ENCODE measurements at places on chromosomes 12 and 14.
A peak's percentile ranks its signal among the peaks of the same experiment; 100 is the strongest.

- no peak overlapping the region for H3K4me3 ChIP-seq
- no peaks in the 10 kb centered on the region for H3K27me3 ChIP-seq
- peak; percentile 26 for DNase-seq
- H3K36me3 ChIP-seq = no peaks in the 10 kb centered on the region
- peaks cover 6% of the 10 kb centered on the region for H3K4me1 ChIP-seq
Measured at GRCh38 chr14:29650554-29651269, 276.9 kb downstream of the PRKD1 start.

DNA sequence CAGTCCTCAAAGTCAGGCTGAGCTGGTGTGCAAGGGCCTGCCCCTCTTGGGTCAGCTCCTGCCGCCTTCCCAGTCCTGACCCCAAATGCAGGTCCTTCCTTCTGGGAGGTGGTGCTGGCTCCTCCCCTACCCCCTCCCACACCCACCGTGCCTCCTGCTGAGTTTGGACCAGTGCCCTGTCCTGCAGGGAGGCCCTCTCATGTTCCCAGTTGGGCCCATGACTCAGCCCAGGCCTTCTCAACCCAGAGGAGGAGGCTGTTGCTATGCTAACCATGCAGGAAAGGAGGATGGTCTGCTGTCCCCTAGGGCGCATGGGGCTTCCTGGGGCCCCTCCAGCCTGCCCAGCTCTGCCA is 4.4 kb downstream of the ZBTB42 start:
- no peaks in the 10 kb centered on the region for H3K27me3 ChIP-seq
- H3K36me3 ChIP-seq = peaks cover 6% of the 10 kb centered on the region
- no peak overlapping the region for H3K4me3 ChIP-seq
- H3K4me1 ChIP-seq = peaks cover 67% of the 10 kb centered on the region

DNA sequence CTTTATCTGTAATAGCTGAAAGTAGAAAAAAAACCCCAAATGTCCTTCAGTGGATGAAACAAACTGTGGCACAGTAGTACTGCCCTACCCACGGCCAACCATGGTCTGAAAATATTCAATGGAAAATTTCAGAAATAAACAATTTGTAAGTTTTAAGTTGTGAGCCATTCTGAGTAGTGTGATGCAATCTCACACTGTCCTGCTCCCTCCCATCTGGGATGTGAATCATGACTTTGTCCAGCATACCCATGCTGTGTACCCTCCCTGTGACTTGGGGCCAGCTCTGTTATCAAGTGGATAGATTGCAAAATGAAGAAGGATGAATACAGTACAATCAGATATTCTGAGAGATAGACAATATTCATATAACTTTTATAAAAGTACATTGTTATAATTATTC is 106.2 kb downstream of the SMOC1 start:
- peaks cover 4% of the 10 kb centered on the region for H3K27me3 ChIP-seq
- no peak overlapping the region for H3K27ac ChIP-seq
- H3K4me3 ChIP-seq = no peak overlapping the region
- no peak for DNase-seq

- no peaks in the 10 kb centered on the region for H3K4me1 ChIP-seq
- no peak overlapping the region for H3K27ac ChIP-seq
- no peak overlapping the region for H3K4me3 ChIP-seq
- no peaks in the 10 kb centered on the region for H3K27me3 ChIP-seq
- no peak for DNase-seq
Measured at GRCh38 chr14:88706425-88706824, 86.3 kb downstream of the EML5 start.

- no peaks in the 10 kb centered on the region for H3K27me3 ChIP-seq
- H3K27ac ChIP-seq = no peak overlapping the region
- H3K4me3 ChIP-seq = no peak overlapping the region
- no peaks in the 10 kb centered on the region for H3K4me1 ChIP-seq
- DNase-seq = peak; percentile 15
Measured at GRCh38 chr14:39395555-39396254, 36.5 kb downstream of the FBXO33 start.

- no peaks in the 10 kb centered on the region for H3K4me1 ChIP-seq
- H3K27ac ChIP-seq = no peak overlapping the region
- H3K27me3 ChIP-seq = no peaks in the 10 kb centered on the region
- DNase-seq = no peak
- H3K36me3 ChIP-seq = no peaks in the 10 kb centered on the region
Measured at GRCh38 chr12:41302979-41303403, 114.9 kb downstream of the PDZRN4 start.

DNA sequence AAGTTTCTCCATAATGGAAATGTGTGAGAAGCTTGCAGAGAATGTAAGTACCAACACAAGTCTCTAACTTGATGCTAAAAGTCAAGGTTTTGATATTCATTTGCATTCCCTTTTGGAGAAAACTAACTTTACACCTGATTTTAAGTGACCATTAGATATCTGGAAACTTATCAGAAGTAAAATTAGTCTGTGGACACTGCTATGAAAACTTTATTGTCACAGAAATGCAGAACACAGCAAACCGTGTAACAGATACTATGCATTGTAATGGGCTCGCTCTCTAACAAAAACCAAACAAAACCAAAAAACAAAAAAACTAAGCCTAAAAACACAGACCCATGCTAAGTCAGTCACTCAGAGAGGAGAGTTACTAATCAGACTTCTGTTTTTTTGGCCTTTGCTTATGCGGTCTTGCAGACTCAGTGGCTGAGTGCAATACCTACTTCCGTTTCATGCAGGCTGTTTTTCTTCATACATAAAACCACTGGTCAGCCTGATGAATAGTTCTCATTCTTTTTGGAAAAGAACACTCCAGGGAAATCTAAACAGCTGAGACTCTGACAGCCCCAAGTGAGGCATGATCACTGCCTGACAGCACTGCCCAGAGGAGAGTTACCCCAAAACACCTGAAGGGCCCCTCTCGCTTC is 35.7 kb downstream of the NRDE2 start:
- no peak overlapping the region for H3K4me3 ChIP-seq
- peaks cover 47% of the 10 kb centered on the region for H3K36me3 ChIP-seq
- H3K27me3 ChIP-seq = no peaks in the 10 kb centered on the region
- no peak overlapping the region for H3K27ac ChIP-seq
- no peaks in the 10 kb centered on the region for H3K4me1 ChIP-seq

GRCh38 chr12:114404926-114405518 is 922 bp downstream of the TBX5 start:
- DNase-seq = no peak
- no peaks in the 10 kb centered on the region for H3K36me3 ChIP-seq
- H3K4me3 ChIP-seq = no peak overlapping the region

DNA sequence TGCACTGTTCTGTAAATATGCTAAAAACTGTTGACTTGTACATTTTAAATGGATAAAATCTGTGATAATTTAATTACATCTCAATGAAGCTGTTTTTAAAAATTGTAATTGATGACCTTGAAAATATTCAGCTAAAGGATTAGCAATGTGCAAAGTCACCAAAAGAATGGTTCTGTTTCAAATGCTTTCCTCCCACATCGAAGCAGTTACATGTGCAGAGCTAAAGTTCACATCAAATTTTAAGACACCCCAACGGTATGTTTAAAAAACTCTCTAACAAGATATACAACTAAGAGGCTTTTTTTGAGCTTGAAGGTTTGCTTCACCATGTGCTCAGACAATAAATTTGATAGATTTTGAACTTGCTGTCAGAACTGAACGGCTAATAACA is 114.6 kb upstream of the KRAS start:
- H3K27ac ChIP-seq = no peak overlapping the region
- DNase-seq = no peak
- H3K36me3 ChIP-seq = no peaks in the 10 kb centered on the region
- H3K4me1 ChIP-seq = peaks cover 7% of the 10 kb centered on the region
- no peak overlapping the region for H3K4me3 ChIP-seq

GRCh38 chr14:33499687-33500086 is 451.2 kb downstream of the EGLN3 start:
- no peaks in the 10 kb centered on the region for H3K4me1 ChIP-seq
- no peaks in the 10 kb centered on the region for H3K27me3 ChIP-seq
- H3K36me3 ChIP-seq = no peaks in the 10 kb centered on the region
- no peak for DNase-seq
- no peak overlapping the region for H3K4me3 ChIP-seq

GRCh38 chr14:39107591-39107996 is 4.6 kb upstream of the SEC23A start:
- H3K36me3 ChIP-seq = no peaks in the 10 kb centered on the region
- H3K4me3 ChIP-seq = no peak overlapping the region
- no peak overlapping the region for H3K27ac ChIP-seq
- DNase-seq = peak; percentile 39

DNA sequence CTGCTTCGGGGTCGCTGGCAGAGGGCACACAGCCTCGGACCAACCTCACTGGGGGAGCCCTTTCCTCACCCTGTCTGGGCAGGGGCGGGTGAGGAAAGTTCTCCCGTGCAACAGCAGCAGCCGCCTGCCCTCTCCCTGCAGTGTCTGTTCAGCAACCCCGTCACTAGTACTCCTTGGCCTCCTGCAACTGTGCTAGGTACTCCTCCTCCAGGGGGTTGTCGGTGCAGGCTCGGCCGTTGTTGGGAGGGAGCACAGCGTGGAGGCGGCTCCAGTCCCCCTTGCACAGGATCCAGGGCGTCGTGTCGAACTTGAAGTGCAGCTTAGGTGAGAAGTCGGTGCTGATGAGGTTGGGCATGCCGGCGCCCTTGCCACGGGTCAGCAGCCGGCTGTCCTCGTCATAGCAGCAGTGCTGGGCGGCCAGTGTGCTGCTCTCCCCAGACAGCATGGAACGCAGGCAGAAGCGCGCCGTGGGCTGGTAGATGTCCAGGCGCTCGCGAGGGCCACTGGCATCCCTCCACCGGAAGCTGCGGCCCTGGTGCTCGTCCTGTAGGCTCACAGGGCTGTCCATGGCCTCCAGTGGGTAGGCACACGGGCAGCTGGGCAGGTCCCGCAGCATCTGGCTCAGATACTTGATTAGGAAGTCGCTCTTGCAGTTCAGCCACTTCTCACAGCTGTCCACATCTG is 17.7 kb downstream of the AHSA1 start:
- no peak for DNase-seq
- H3K4me3 ChIP-seq = no peak overlapping the region
- peaks cover 8% of the 10 kb centered on the region for H3K27me3 ChIP-seq
- no peaks in the 10 kb centered on the region for H3K36me3 ChIP-seq
- H3K27ac ChIP-seq = no peak overlapping the region

- peak overlapping the region; percentile 88 for H3K27ac ChIP-seq
- peak overlapping the region; percentile 33 for H3K4me3 ChIP-seq
- H3K27me3 ChIP-seq = no peaks in the 10 kb centered on the region
- H3K4me1 ChIP-seq = peaks cover 35% of the 10 kb centered on the region
Measured at GRCh38 chr12:7959278-7959677, 23.3 kb upstream of the SLC2A3 start.

DNA sequence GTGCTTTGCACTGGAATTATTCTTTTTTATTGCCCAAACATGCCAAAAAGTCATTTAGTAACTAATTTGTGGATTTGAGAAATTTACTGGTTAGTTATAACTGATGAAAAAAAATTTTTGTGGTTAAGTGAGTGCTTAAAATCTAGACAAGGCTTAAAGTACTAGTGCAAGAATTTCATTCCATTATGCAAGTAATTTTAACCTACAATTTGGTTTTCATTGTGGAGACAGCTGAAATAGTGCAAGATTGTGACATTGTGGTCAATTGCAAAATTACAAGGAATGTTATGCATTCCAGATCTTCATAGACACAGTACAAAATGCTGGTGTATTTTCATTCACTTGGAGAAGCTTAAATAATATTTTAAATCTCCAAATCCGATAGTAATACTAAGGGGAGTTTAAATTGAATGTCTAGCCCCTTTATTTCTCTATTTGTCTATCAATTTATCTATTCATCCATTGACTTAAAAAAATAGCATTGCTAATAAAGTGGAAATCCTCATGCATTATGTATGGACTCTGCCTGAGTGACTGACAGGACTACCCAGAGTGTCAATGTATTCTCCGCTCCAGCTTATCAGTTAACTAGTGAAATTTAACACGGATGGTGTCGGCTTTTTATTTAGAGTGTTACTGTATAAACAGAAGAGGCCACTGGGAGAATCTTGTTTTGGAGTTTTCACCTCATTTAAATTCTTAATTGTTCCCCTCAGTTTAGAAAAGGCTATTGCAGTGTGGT is 125.9 kb downstream of the ALX1 start:
- no peak overlapping the region for H3K27ac ChIP-seq
- H3K4me3 ChIP-seq = no peak overlapping the region
- H3K36me3 ChIP-seq = no peaks in the 10 kb centered on the region
- H3K4me1 ChIP-seq = no peaks in the 10 kb centered on the region

DNA sequence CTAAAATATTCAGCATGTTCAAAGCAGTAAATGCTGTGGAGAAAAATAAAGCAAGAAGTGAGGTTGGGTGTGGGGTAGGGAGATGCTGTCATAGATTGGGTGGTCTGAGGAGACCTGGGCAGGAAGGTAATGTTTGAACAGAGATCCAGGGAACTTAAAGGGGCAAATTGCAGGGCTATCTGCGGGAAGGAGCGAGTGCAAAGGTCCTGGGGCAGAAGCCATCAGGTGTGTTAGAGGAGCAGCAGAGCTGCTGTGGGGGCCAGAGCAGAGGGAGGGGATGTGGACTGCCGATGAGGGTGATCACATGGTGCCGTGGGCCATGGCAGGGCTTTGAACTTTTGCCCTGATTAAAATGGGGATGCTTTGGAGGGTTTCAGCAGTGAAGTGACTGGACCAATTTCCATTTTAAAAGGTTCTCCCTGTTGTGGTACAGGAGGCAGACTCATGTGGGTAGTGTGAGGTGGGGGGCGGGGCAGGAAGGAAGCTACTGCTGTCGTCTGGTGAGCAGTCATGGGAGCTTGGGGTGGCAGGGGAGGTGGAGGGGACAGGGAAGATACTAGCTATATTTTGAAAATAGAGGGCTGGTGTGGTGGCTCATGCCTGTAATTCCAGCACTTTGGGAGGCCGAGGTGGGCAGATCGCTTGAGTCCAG is 145.0 kb downstream of the AACS start:
- peaks cover 41% of the 10 kb centered on the region for H3K27me3 ChIP-seq
- H3K36me3 ChIP-seq = no peaks in the 10 kb centered on the region
- no peaks in the 10 kb centered on the region for H3K4me1 ChIP-seq
- no peak for DNase-seq
- no peak overlapping the region for H3K27ac ChIP-seq

DNA sequence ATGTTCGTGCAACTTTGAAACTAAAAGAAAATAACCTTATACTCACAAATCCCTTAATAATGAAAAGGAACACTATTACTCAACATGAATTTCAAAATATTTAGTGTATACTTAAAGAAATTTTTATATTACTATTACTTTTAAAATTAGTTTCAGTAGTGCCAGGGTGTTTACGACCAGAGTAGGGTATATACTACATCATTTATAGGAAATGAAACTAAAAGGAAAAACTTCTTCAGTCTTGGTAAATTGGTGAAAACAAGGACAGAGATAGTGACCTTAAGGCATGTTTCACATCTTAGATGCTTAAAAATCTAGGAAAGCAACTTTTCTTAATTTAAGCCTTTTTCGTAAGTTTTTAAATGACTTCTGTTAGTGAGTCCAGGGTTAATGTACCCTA is 4.5 kb downstream of the USP15 start:
- H3K27me3 ChIP-seq = no peaks in the 10 kb centered on the region
- H3K27ac ChIP-seq = peak overlapping the region; percentile 44
- peaks cover 47% of the 10 kb centered on the region for H3K36me3 ChIP-seq

DNA sequence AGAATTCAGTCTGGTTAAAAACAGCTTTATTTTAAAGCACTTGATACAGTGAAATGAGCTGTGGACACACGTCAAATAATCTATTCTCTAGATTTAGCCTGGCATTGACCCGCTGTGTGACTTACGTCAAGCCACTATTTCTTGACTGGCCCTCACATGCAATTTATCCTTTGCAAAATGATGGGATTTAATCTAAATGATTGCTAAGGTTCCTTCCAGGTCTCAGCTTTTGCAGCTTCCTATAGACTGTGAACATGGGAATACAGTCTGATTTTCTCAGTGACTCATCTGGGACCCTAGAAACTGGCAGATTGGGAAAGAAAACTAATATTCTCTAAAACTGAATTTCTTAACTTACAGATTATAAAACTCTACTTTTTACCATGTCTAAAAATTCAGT is 409.1 kb downstream of the RAD51B start:
- H3K4me3 ChIP-seq = no peak overlapping the region
- no peaks in the 10 kb centered on the region for H3K36me3 ChIP-seq
- H3K4me1 ChIP-seq = peaks cover 4% of the 10 kb centered on the region
- H3K27me3 ChIP-seq = no peaks in the 10 kb centered on the region
- no peak overlapping the region for H3K27ac ChIP-seq

Measured in K562 (cell line).